NCI-H446 treated with DMSO at 0.1 percent for 48 hours (cell line): ENCODE measurements at places on chromosomes 4 and X.
A peak's percentile ranks its signal among the peaks of the same experiment; 100 is the strongest.

- DNase-seq = no peak
These were observed 336.3 kb upstream of the BMP3 start for GRCh38 chr4:80694171-80694570.

DNA sequence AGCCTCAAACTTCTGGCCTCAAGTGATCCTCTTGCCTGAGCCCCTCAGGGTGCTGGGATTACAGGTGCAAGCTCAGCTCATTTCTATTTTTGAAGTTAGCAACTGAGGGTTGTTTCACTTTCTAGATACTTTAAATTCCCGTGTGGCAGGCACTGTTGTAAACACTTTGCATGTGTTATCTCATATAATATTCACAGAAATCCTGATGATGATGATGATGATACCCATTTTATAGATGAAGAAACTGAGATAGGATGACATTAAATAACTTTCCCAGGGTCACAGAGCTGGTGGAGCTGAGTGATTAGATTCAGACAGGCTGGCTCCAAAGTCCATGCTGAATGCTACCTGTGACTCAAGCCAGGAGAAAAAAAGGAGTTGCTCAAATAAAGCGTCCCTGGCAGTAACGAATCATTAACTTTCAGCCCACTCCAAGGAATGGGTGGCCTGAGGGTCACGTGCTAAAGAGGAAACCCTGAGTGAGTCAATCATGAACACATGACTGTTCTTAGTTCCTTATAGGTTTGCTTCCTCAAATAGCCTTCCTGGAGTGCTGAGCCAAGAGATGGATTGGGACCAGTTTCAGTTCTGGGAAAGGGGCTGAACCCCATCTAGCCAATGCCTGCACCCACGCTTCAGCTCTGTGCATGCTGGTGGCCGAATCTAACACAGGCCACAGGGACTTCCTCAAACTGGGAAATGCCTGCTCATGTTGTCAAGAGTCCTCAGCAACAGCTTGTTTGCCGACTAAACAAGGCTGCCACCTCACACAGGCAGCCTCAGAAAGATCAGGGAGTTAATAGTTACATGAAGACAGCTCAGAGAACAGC lies 52.8 kb downstream of the RBM47 start:
- no peak for DNase-seq

GRCh38 chrX:45842926-45843315 lies 642.2 kb upstream of the DIPK2B start:
- DNase-seq = no peak

- no peak for DNase-seq
These were observed 704.4 kb downstream of the PCDH19 start for GRCh38 chrX:99705701-99706100.

DNA sequence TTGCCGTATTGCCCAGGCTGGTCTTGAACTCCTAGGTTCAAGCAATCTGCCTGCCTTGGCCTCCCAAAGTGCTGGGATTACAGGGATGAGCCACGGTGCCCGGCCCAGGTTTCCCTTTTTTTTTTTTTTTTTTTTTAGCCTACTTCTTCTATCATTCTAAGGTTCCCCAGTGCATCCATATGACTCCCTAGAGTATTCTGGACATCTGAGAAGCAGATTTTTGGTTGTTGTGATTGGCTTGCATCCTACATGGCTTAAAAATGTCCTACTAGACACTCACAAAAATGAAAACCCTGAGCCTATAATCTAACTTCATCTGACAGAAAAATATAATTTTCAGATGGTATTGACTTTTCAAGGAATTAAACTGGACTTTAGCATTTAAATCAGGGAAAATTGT lies 41.7 kb downstream of the SMIM14 start:
- no peak for DNase-seq

- DNase-seq = no peak
These were observed 805.1 kb upstream of the INTU start for GRCh38 chr4:126827669-126828068.

DNA sequence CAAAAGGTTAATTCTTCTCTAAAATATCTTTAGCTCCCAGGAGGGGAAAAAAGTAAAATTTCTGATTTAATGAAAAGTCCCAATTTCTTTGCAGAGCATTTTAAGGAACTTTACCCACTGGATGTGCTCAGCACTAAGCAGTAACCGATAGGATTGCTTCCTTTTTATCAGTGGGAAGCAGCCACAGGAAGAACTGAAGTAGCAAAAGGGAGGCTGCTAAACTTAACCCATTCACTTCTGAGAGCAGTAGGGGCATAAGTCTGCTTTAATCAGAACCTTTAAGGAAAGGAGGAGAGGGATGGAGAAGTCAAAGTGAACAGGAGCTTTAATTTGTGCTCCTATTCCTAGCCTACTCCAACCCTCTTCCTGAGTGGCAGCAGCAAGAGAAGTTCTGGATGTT lies at the start of gene F8:
F8 (minus strand) TSS at position 139 of the 400 bp plus-strand sequence. CDS start 171 bp downstream, outside the sequence.
- no peak for DNase-seq

- peak; percentile 40 for DNase-seq
These were observed 111.3 kb upstream of the LNX1 start for GRCh38 chr4:53702334-53703266.

DNA sequence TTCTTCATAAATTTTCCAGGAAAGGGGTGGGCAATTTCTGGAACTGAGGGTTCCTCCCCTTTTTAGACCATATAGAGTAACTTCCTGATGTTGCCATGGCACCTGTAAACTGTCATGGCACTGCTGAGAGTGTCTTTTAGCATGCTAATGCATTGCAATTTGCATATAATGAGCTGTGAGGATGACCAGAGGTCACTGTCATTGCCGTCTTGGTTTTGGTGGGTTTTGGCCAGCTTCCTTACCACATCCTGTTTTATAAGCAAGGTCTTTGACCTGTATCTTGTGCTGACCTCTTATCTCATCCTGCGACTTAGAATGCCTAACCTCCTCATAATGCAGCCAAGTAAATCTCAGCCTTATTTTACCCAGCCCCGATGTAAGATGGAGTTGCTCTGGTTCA lies 577.8 kb downstream of the NLGN4X start:
- DNase-seq = no peak

- no peak for DNase-seq
These were observed 37.3 kb upstream of the GUCY1A1 start for GRCh38 chr4:155629183-155629825.

DNA sequence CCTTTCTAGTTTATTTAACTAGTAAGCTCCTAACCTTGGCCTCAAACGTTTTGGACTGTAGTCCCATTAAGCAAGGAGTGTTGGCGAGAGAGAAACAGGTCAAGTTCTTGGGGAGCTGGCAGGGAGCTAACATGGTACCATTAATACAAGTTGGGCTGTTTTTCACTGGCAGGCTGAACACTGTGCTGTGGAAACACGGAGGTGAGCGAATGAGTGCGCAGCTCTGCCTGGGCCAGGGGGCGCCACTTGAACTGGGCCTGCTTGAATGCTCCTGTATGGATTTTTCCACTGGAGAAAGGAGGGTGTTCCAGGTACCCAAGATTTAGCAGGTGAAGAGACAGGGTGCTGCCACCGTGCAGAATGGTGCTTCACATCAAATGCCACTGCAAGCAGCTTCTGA lies 7.4 kb upstream of the SMS start:
- DNase-seq = no peak
